ENCODE measurements at places on chromosomes 5 and 9.

DNA sequence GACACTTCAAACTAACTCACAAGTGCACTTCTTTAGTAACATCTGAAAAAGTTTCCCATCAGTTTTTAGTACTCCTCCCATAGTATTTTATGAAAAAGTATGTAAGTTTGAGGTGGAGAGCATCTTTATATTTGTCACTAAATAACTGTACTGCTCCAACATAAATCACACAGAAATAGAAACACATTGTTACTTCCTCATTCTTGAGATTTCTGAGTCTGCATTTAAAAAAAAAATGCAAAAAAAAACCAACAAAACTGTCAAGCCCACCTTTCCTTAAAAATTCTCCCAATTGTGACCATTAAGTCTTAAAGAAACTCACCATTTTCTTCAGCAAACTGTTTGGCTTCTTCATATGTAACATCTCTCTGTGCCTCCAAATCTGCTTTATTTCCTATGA is 18.7 kb downstream of the RAB14 start:
- no peak for DNase-seq

DNA sequence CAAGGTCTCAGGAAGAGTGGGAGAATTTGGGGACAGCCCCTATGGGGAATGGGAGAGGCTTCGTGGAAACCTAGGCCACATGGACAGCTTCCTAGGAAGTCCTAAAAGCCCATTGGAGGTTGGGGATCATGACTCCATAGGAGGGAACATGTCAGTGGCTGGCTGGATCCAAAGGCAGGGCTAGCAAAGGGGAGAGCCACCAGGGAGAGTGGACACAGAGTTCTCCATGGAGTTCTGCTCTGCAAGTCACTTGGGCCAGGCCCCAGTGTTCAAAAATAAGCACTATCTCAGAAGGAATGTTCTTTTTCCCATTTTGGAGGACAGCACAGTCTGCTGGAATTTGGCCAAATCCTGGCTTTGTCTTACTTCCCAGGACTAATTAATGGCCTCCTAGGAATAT is 140.6 kb upstream of the RAD23B start:
- DNase-seq: no peak

DNA sequence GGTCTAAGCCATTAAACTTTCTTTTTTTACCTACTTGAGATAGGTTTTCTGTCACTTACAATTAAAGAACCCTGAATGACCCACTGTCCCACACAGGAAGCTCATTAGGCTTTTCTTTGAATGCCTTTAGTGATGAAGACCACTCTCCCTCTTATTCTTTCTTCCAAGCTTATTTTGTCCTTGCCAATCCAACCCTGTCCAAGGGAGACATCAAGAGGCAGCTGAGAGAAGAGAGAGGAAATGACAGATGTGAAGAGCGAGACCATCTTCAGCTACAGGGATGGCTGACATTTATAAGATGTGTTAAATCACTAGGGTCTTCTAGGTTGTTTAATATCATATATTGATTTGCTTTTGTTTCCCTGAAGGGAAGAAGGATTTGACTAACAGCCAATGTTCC is 133.5 kb downstream of the FAM114A2 start:
- no peak for DNase-seq

GRCh38 chr9:123238365-123238764 is 30.0 kb downstream of the STRBP start:
- no peak for DNase-seq

- no peak for DNase-seq
These were observed 15.2 kb upstream of the RNU6ATAC start for GRCh38 chr9:134179595-134179917.

DNA sequence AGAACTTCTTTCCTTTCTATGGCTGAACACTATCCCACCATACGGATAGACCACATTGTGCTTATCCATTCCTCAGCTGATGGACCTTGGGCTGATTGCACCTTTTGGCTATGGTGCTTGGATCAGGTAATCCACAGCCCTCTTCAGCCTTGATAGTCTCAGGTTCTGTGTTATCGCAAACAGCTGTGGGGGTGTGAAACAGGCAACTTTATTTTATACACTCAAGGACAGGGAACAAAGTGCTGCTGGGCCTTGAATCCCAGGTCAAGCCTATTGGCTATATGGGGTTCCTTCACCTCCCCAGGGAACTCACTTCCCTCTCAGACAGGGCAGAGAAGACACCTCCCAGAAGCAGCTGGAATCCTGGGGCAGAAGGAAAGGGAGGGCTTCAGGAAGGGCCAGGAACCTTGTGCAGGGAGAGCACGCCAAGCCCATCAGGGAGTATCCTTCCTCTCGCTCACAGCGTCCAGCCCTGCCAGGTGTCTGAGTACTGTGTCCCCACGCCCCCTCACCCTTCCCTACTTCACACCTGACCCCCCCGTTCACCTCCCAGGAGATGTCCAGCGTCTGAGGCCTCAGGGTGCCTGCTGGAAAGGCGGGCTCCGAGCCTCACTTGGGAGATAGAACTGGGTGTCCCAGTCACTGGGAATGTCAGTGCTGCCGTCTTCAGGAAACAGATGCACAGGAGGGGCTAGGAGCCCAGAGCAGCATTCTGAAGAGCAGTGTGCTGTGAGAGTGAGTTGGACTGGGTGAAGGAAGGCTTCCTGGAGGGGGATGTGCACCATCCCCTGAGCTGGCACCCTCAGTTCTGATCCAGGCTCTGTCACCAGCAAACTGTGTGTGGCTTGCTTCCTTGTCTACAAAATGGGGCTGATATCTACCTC is 32.8 kb downstream of the AFAP1L1 start:
- no peak for DNase-seq

DNA sequence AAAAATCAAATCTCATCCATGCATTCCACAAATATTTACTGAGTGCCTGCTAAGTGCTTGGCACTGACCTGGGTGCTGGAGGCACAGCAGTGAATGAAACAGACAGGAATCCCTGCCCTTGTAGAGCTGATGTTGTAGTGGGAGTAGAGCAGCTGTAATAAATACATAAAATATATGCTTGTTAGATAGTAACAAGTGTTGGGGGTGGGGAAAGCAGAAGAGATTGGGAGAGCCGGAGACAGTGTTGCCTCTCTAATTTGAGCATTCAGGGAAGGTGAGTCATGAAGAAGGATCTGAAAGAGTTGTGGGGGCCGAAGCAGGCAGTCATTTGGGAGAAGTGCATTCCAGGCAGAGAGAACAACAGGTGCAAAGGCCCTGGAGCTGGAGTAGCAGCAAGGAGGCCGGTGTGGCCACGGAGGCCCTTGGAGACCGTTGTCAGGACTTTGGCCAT is 97.9 kb downstream of the ZNF618 start:
- DNase-seq: peak; percentile 52

DNA sequence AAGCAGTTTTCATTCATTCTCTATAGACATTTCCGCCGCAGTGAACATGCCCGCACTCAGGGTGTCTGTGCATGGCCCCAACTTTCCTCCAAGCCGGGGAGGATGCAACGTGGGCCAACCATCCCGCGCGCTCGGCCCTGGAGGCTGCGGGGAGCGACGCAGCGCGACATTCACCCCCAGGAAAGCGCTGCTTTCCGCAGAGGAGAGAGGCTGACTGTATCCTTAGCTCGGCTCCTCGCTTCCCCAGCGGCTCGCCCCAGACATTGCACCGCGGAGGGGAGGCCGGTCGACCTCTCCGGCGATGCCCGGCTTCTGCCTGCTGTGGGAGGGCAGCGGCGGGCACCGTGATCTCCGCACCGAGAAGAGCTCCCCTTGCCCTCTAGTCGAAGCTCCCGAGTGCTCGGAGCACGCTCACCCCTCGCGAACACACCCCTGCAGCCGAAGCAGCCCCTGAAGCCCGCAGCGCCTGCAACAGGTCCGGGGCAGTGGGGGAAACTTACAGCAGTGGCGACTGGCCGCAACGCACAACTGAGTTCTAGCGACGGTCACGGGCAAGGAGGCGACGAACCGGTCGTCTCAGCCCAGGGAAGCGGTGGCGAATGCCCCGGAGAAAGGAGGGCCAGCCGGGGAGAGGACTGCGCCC is 600 bp downstream of the ENC1 start:
- peak; percentile 85 for DNase-seq

DNA sequence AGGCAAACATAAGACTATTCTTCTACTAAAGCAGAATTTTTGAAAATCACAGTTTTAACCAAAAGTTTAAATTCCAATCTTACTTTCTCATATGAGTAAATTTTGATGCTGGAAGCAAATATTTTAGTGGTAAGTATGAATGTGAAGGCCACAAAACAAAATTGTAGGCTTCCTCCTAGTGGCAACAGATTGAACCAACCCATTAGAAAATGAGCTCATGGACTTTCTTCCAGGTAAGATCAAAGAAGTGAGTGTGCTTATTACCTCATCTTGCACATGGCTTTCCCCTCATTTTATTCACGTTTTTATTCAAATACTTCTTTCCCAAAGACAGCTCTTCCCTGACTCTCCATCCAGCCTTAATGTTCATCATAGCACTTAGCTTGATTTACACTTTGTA is 16.5 kb upstream of the RLN2 start:
- DNase-seq: peak; percentile 5

- DNase-seq: no peak
These were observed 114.2 kb upstream of the MAN2A1 start for GRCh38 chr5:109575506-109575905.

GRCh38 chr9:16675131-16675530 is 195.3 kb downstream of the BNC2 start:
- DNase-seq: peak; percentile 34

DNA sequence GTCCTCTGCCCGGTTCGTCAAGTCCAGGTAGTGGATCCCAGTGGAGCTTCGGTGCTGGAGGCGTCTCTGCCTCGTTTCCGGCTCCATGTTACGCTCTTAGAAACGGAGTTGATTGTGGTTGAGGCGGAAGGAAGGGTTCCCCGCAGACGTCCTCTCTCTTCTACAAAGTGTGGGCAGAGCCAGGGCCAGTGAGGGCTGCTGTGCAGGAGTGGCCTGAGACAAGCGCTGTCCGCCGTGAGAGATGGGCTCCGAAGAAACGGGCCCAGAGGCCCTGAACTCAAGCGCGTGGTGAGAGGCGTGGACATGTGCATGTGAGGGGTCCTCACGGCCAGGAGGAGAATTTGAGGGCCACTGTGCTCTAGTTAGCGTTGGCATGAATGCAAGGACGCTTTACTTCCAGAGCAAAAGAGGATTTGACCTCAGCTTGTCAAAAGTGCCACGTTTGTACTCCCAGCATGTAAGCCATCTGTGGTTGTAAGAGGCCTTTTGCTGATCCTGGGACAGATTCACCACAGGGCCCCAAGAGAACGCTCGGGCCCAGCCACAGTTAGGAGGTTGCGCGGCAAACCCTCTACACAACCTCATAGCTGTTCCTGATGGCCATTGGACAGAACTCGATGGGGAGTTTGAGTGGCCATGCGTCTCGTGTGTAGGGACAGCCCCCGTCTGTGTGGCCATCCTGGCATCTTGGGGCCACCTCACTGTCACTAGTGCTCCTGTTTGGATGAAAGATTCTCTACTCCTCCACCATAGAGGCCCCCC is 10.2 kb downstream of the MAN1B1 start:
- DNase-seq: no peak

GRCh38 chr9:82223442-82223841 is 234.9 kb downstream of the SPATA31D1 start:
- no peak for DNase-seq

DNA sequence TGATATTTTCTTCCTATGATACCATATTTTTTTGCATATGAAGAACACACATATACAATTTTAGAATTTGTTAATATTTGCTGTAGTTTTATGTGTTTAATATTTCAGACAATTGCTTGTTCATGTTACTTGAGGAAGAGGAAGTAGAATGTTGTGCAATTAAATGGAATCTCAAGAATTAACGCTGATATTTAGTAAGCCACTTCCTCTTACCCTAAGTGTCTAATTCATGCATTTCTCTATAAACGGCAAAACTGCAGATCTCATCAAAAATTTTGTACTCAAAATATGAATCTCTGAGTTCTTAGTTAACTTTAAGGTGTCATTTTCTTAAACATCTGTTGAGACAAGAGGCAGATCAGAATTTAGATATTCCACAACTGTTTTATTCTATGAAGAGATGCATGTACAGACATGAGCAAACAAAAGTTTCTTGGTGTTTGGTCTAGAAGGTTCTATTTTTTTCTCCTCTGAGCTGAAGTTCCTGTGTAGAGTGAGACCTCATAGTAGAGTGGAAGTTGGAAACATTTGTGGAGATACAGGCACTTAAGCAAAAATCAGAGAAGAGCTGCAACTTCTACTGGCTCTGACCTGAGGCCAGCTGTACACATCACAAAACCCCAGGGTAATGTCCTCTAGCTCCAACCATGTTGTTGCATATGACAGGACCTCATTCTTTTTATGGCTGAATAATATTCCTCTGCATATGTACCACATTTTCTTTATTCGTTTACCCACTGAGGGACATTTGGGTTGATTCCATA is 16.6 kb upstream of the TGFBI start:
- DNase-seq: peak; percentile 53

- peak; percentile 76 for DNase-seq
These were observed 59.7 kb upstream of the GARNL3 start for GRCh38 chr9:127204771-127205470.

DNA sequence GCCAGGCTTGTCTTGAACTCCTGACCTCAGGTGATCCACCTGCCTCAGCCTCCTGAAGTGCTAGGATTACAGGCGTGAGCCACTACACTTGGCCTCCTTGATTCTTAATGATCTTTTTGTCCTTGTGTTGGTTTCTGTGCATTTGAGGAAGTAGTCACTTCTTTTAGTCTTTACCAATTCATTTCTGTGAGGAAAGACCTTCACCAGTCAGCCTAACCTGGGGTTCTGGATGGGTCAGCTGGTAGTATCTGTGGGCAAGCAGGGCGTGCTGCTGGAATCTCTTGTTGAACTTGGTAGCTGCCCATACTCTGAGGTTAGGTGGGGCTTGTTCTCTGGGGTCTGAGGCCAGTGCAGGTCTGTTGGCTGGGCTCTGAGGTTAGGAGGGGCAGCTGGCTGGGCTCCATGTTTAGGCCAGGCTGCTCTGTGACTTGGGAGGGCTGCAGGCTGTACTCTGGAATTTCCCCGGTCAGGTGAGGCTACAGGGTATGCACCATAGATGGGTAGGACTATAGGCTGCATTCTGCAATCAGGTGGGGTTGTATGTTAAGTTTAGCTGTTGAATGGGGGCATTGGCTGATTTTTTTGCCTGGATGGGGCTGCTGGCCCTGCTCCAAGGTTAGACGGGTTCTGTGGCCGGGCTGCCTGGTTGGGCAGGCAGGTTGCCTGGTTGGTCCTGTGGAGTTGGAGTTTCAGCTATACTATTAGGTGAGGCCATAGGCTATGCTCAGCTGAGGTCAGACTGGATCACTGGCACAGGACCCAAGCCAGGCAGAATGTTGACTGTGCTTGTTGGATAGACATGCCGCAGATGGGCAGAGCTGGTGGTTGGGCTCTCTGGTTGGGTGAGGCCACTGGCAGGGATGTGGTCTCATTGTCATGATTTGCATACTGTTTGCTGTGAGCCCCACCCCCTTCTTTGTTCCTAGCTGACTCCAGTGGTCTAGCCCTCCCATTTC is 19.2 kb downstream of the UBAP1 start:
- no peak for DNase-seq

DNA sequence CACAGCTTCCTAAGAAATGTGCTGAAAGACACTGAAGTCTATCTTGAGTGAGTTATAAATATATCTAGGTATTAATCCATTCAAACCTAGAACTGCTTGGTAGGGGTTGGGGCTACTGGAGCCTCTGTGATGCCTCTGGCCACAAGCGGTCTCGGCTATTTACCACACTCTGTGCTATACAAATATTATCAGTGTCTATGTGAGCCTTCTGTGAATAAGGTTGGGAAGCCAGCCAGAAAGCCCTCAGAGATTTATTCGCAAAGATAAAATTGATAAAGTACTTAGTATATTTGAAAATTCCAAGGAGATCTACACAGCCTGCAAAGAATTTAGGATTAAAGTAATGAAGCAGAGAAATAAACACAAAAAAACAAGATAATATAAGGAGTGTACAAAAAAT is 41.4 kb downstream of the LIFR start:
- no peak for DNase-seq

GRCh38 chr9:120353506-120353905 is 226.5 kb downstream of the CDK5RAP2 start:
- DNase-seq: peak; percentile 75
